ENCODE measurements at places on chromosomes 6 and 20. TPM values are rescaled to one million over a fixed set of nuclear protein-coding genes. Genes with fewer than 3 reads are reported as not detected.

GRCh38 chr6:111159633-111160032 lies 72.3 kb downstream of the SLC16A10 start:
- no peak for DNase-seq
- H3K4me1 ChIP-seq, result peaks cover 8% of the 10 kb centered on the region
- H3K4me3 ChIP-seq, result no peak overlapping the region
- no peak overlapping the region for H3K27ac ChIP-seq
- no peaks in the 10 kb centered on the region for H3K27me3 ChIP-seq
- H3K36me3 ChIP-seq, result no peaks in the 10 kb centered on the region

GRCh38 chr20:1296117-1296610 lies 30.1 kb downstream of the SNPH start:
- peaks cover 21% of the 10 kb centered on the region for H3K4me1 ChIP-seq
- no peak overlapping the region for H3K27ac ChIP-seq
- H3K27me3 ChIP-seq, result no peaks in the 10 kb centered on the region
- DNase-seq, result no peak
- no peak overlapping the region for H3K4me3 ChIP-seq

DNA sequence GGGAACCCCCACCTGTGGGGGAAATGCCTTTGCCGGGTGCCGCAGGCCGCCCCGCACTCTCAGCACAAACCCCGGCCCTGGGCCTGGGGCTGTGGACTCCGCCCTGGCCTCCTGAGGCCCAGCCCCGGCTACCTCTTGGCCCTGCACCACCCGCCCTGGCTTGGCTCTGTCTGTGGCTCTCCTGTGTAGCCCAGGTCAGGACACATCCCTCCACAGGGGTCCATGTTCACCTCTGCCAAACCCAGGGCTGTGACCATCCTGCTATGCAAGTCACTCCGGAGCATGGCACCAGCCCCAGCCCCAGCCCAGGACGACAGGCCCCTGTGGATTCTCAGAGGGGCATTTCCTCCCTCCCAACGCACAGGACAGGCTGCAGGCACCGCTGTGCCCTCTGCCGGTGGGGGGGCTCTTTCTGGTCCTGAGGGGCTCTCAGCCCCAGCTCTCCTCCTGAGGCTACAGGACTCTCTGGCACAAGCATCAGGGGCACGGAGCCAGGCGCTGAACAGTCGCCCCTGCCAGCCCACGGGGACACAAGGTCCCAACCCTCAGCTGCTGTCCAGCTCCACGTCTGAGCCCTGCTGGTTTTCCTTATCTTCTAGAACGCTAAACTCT lies 45.7 kb downstream of the TAF4 start:
- no peak overlapping the region for H3K4me3 ChIP-seq
- no peak for DNase-seq
- H3K27ac ChIP-seq, result no peak overlapping the region
- no peaks in the 10 kb centered on the region for H3K27me3 ChIP-seq
- H3K36me3 ChIP-seq, result no peaks in the 10 kb centered on the region

PACRG gene
- 0.81 TPM for total RNA-seq

- H3K4me3 ChIP-seq, result no peak overlapping the region
- no peak for DNase-seq
- H3K36me3 ChIP-seq, result no peaks in the 10 kb centered on the region
- H3K27me3 ChIP-seq, result peaks cover 12% of the 10 kb centered on the region
- no peak overlapping the region for H3K27ac ChIP-seq
These were observed 27.6 kb upstream of the FRMD1 start for GRCh38 chr6:168106633-168107005.

ACSS1 gene
- 18.9 TPM for total RNA-seq

DNA sequence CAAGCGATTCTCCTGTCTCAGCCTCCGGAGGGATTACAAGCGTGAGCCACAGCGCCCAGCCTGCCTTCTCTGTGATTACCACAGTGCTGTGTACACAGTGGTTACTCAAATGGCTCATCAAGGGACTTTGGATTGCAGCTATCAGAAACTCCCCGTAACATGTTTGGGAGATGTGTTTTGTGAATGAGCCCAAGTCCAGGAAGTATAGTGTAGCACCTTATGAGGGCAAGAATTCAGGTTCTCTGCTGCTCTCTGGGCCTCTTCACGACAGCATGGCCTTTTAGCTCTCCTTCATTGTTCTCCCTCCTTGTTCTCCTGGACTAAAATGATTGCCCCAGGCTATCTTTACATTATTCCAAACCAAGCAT lies 34.1 kb upstream of the RPL7L1 start:
- no peak for DNase-seq
- H3K27ac ChIP-seq, result no peak overlapping the region
- H3K4me1 ChIP-seq, result no peaks in the 10 kb centered on the region
- H3K36me3 ChIP-seq, result peaks cover 16% of the 10 kb centered on the region

DNA sequence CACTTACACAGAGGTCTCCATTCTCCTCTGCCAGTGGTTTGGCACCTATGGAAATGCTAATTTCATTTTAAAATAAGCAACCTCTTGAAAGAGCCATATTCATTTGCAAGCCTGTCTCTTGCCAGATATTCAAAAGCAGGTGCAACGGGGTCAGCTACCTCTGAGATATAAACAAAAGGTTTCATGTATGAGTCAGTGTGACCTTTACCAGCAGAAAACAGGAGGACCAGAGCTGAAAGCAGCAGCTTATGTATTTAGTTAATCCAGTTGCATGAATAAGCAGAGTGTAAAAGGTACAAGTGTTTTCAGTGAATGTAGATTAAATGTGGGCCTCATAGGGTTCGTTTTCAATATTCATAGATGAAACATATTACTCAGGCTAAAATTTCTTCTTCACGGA lies 56.0 kb downstream of the TENT5A start:
- H3K27me3 ChIP-seq, result no peaks in the 10 kb centered on the region
- DNase-seq, result no peak
- H3K27ac ChIP-seq, result no peak overlapping the region
- no peak overlapping the region for H3K4me3 ChIP-seq
- no peaks in the 10 kb centered on the region for H3K4me1 ChIP-seq
- no peaks in the 10 kb centered on the region for H3K36me3 ChIP-seq

DNA sequence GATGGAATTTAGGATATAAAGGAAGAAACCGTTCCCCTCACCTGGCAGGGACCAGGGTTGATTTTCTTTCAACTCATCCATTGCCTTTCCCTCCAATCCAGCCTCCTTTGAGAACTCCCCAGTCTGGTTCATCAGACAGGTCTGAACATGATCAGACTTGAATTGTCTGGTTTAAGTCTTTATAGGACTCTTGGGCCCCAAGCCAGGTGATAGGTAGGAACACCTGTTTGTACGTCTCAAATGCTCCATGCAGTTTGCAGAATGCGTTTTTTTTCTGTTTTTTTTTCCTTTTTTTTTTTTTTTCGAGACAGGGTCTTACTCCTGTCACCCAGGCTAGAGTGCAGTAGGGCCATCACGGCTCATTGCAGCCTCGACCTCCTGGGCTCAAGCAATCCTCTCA lies 4.1 kb upstream of the CEP250 start:
- no peak overlapping the region for H3K27ac ChIP-seq
- H3K36me3 ChIP-seq, result no peaks in the 10 kb centered on the region
- no peak overlapping the region for H3K4me3 ChIP-seq
- peaks cover 24% of the 10 kb centered on the region for H3K4me1 ChIP-seq
- H3K27me3 ChIP-seq, result no peaks in the 10 kb centered on the region

- H3K4me3 ChIP-seq, result no peak overlapping the region
- peaks cover 7% of the 10 kb centered on the region for H3K4me1 ChIP-seq
- H3K27me3 ChIP-seq, result no peaks in the 10 kb centered on the region
- H3K36me3 ChIP-seq, result no peaks in the 10 kb centered on the region
- H3K27ac ChIP-seq, result no peak overlapping the region
These were observed 2.6 kb upstream of the MOCS1 start for GRCh38 chr6:39936857-39937256.

SOX12 gene
- 11.9 TPM for total RNA-seq

HCRTR2 gene
- not detected for total RNA-seq

GRCh38 chr6:149771185-149771584 lies 21.6 kb downstream of the PCMT1 start:
- H3K4me1 ChIP-seq, result no peaks in the 10 kb centered on the region
- H3K27ac ChIP-seq, result no peak overlapping the region
- H3K36me3 ChIP-seq, result peaks cover 47% of the 10 kb centered on the region
- no peak overlapping the region for H3K4me3 ChIP-seq
- H3K27me3 ChIP-seq, result no peaks in the 10 kb centered on the region

DNA sequence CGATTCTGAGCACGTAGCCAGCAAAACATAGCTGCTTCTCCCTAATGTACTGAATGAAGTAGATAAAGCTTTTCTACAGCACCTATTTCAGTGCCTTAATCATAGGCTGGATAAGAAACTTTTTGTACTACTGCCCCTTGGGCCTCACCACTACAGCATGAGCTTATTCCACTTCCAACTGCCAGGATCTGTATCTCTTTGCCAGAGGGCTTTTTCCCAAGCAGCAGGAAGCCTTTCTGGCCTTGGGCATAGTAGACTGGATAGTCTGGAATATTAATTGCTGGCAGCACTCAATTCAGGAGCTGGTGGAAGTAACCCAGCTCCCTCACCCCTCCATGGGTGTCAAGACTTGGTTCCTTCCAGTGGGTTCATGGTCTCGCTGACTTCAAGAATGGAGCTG lies 43.6 kb downstream of the ANKEF1 start:
- no peak overlapping the region for H3K4me3 ChIP-seq
- no peak for DNase-seq
- peaks cover 5% of the 10 kb centered on the region for H3K27me3 ChIP-seq
- no peak overlapping the region for H3K27ac ChIP-seq

GRCh38 chr6:158564243-158565121 lies 4.6 kb downstream of the TMEM181 start:
- H3K27ac ChIP-seq, result peak overlapping the region; percentile 23
- peaks cover 90% of the 10 kb centered on the region for H3K4me1 ChIP-seq
- peak; percentile 78 for DNase-seq
- H3K36me3 ChIP-seq, result no peaks in the 10 kb centered on the region
- no peaks in the 10 kb centered on the region for H3K27me3 ChIP-seq
- H3K4me3 ChIP-seq, result peak overlapping the region; percentile 17
